NCI-H187 (cell line): ENCODE measurements at places on chromosomes 2 and 18.

DNA sequence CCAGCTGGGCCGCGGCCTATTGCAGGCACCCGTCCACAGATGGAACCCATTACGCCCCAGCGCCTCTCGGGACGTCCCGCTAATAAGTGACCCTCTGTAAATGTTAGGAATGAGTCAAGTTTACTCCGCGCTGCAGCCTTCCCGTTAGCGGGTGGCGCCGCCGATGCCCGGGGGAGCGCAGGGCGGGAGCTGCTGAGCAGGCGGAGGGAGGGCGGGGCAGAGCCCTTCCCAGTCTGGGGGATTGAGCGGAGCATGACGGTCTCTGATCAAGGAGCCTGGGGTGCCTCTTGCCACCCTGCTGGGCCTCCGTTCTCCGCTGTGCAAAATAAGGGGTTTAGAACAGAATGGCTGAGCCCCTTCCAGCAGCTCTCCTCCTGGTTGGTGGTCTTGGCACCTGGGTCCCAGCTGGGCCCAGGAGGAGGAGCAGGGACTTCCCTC lies 10.5 kb downstream of the CROCC2 start:
- no peak for DNase-seq

GRCh38 chr2:50691513-50691912 lies 340.4 kb downstream of the NRXN1 start:
- DNase-seq, result no peak

- no peak for DNase-seq
Observed at GRCh38 chr2:12486205-12487118, 230.3 kb upstream of the TRIB2 start.

DNA sequence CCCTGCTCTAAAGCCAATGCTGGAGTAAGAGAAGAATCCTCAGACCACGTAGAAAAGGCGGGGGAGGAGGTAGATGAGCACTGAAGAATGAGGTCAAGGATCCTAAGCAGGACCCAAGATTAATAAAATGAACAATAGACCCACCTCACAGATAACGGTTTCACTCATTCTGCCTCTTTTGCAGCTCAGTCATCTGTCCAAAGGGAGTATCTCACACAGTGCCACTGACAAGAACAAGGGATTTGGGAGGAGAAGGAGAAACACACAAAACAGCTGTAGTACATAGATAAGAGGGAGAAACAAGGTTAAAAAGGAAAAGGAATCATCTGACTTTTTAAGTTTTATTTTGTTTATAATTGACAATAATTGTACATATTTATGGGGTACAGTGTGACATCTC lies 30.9 kb upstream of the SULT1C4 start:
- DNase-seq, result no peak

- DNase-seq, result no peak
Observed at GRCh38 chr18:3773303-3773702, 323.3 kb downstream of the TGIF1 start.

DNA sequence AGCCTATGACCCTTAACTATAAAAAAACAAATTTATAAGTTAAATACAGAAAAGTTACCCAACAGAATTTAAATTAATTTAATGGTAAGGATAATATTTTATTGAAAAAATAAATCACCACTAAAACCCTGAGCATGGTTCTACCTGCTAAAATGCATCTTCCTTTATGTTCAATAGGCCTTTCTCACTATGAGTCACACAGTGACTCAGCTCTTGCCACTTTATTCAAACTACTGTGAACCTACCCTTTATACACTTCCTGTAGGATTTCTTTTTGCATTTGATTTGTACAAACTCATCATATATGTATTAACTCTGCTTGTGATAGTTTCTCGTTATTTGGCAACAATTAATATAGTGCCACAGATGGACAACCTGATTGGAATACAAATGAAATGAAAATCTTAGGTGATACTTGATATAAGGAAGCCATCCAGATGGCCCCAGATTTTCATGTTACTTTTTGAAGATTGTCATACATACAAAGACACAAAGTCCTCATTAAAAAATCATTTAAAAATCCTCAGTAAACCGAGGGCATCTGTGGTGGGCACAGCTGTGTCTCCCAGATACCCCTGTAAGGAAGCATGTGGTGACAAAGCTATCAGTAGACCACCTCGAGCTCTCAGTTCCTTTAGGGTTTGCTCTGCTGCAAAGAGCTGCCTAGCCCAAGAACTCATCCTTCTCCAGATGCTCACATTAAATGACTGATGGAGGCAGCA lies 55.2 kb upstream of the COBLL1 start:
- no peak for DNase-seq
